ENCODE measurements at places on chromosomes 1 and 21.
A peak's percentile ranks its signal among the peaks of the same experiment; 100 is the strongest.

DNA sequence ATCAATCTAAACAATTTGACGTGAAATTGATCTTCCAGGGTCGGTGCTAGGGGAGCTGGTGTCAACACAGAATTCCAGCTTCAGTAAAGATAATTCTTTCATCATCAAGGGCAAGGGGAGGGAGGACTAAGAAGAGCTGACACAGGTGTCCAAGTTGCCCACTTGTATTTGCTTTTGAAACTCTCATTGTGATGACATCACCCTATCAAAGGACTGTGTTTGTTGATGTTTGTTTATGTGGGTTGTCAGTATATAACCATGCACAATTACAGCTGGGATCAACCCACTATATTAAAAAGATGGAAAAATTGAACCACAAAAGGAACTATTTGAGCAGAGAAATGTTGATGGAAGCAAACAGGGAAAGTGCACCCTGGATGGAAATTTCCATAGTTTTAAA, 48.8 kb downstream of the ZC3H11B start:
- DNase-seq, result no peak

GRCh38 chr21:41894511-41894910, 15.4 kb upstream of the PRDM15 start:
- no peak for DNase-seq

- DNase-seq, result no peak
Measured at GRCh38 chr1:54379555-54380289, 26.5 kb downstream of the SSBP3 start.

- no peak for DNase-seq
Measured at GRCh38 chr1:172566196-172566997, 33.4 kb downstream of the SUCO start.

GRCh38 chr1:17676387-17677060, 78.6 kb upstream of the ACTL8 start:
- DNase-seq, result no peak

DNA sequence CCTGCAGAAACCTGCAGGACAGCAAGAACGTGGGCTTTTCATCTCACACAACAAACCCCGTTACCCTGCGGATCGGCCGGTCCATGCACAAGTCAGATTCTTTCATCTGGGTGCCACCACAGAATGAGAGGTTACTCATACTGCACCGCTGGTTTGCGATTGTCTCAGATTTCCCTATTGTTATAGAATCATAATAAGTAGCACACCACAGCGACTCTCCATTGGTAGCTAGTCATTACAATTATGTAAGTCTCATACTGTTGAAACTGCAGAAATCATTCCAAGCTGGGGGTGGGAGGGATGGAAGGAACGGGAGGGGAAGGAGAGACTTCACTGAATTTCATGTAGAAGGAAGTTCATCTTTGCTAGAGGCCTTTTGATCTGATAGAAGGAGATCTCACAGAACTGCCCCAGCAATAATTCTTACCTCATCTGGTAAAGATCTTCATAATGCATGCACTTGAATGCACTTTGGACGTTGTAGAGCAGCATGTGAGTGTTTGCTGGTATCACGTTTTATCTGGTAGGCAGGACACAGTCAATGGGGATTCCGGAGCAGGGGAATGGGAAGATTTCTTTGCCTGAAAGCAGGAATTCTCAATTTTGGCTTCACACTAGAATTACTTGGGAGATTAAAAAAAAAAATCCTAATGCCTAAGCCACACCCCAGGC, 221.1 kb downstream of the KIF26B start:
- DNase-seq, result no peak

- no peak for DNase-seq
Measured at GRCh38 chr1:201774224-201774982, 54.6 kb upstream of the IPO9 start.

GRCh38 chr1:201192261-201192788, 1.7 kb downstream of the IGFN1 start:
- DNase-seq, result peak; percentile 45
